Amniotic epithelial cell (primary cell): ENCODE measurements at places on chromosomes 2 and 18.

DNA sequence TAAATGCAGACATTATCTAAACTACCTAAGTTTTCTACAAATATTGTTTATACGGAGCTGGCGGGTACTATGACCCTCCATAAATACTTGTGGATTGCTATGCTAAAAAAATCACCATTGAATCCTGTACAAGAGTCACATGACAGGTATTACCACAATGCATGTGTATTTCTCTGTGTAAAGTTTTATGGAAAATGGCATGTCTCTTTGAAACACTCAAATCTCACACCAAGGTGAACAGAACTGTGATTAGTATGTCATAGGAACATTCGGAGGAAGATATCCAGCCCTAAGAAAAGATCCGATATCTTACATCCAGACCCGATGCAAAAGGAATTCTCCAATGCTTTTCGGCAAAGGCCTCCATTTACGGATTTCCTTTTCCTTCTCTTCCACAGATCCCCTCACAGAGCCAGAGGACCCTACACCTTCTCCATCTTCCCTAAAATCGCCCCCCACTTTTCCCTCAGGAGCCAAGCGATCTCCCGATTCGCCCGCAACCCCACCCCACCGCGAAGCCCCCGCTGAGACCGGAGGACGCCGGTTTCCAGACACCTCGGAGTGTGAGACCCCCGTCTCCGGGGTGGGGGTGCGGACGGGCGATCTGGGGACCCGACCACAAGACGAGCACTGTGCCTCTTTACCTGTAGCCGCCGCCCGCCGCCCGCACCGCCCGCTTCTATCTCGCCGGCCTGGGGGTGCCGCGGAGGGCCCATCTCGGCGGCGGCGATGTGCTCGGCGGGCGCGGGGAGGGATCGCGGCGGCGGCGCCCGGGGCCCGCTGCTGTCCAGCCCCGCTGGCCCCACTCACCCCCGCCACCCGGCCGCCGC lies 1.2 kb downstream of the SAP130 start:
- peak; percentile 10 for DNase-seq

DNA sequence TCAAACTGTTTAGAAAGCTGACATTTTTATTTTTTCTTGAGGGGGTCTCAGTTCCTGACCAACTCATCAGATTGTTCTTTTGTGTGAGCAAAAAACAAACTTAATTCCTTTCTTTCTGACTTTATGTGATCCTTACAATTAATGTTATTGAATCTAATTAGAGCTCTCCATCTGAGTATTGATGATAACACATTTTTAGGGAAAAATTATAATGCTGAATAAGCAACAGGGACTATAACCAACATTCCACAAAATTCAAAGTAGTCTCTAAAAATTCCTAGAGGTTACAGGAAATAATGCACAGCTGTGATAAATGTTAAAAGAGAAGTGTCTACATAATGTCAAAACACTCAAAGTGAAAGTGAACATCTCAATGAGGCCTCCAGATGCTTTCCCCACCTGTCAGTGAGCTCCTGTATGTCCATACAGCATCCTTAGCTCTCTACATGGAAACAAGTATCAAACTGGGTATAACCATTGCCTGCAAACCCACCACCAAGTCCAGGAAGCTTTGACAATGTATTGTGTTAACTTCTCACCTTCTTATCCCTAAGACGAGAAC lies 786.0 kb upstream of the SLC39A10 start:
- no peak for DNase-seq

- peak; percentile 60 for DNase-seq
Observed at GRCh38 chr18:9947248-9947647, 33.4 kb downstream of the VAPA start.

- peak; percentile 14 for DNase-seq
Observed at GRCh38 chr2:126634273-126634861, 21.6 kb upstream of the GYPC start.

DNA sequence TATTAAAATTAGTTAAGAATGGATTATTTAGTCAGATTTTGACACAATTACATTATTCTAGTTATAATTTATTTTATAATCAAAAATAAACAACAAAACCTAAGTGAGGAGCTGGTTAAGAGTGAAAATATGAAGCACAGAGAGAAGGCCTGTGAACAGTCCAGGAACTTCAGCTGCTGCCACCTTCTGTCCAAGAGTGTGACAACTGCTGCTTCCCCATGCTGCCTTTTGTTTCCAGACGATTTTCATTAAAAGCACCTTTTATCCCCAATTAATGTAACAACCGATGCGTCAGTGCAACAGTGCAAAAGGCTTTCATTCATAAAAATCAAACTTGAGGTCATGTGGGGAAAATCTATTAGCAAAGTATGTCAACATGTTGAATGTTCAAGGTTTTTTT lies 363.6 kb downstream of the CTNNA2 start:
- DNase-seq, result no peak

DNA sequence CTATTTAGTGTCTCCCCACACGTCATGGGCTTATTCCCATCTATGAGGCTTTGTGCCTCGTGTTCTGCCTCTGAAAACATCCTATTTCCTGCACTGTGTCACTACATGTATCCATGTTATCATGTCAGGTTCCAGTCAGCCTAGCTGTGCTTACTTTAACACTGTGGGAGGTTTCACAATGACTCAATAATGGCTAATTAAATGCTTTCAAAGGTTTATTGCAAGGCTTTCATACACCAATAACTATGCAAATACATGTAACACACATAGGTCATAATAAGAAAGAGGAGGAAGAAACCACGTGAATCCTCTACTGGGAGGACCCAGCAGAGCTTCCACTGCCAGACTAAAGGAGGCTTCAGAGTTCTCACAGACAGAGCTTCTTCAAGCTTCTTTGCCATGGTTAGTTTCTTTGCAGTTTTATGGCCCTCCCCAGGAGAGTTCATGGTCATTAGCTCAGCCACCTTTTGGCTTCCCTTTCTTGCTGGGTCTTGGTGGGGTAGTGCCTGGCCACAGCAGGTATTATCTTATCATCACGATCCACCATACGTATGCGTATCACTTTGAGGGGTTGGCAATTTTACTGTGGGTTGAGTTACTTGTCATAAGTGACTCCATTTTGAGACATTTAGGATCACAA lies 5.1 kb upstream of the COLEC12 start:
- no peak for DNase-seq

- DNase-seq, result no peak
Observed at GRCh38 chr18:56934131-56934530, 212.8 kb upstream of the BOD1L2 start.

DNA sequence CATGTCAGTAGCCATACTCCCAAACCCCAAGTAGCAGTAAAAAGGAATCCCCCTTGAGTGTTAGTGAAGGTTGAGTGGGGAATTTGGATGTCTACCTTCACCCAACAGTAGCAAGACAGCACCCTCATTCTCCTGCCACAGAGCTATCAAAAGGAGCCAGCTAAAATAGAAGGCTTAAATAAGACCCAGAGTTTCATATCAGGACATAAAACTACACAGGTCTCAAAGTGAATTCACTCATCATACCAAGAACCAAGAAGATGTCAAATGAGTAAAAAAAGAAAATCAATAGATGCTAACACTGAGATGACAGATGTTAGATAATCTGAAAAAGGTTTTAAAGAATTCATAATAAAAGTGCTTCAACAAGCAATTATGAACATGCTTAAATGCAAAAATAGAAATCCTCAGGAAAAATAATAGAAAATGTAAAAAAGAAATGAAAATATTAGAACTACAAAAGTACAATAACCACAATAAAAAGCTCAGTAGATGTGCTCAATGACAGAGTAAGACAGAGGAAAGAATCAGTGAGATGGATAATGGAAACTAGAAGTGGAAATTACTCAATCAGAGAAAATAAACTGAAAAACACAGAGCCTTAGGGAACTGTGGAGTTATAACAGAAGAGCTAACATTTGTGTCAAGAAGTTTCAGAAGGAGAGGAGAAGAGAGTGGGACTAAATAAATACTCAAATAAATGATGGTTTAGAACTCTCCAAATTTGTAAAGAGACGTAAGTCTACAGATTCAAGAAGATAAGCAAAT lies 90.5 kb downstream of the EDAR start:
- no peak for DNase-seq

DNA sequence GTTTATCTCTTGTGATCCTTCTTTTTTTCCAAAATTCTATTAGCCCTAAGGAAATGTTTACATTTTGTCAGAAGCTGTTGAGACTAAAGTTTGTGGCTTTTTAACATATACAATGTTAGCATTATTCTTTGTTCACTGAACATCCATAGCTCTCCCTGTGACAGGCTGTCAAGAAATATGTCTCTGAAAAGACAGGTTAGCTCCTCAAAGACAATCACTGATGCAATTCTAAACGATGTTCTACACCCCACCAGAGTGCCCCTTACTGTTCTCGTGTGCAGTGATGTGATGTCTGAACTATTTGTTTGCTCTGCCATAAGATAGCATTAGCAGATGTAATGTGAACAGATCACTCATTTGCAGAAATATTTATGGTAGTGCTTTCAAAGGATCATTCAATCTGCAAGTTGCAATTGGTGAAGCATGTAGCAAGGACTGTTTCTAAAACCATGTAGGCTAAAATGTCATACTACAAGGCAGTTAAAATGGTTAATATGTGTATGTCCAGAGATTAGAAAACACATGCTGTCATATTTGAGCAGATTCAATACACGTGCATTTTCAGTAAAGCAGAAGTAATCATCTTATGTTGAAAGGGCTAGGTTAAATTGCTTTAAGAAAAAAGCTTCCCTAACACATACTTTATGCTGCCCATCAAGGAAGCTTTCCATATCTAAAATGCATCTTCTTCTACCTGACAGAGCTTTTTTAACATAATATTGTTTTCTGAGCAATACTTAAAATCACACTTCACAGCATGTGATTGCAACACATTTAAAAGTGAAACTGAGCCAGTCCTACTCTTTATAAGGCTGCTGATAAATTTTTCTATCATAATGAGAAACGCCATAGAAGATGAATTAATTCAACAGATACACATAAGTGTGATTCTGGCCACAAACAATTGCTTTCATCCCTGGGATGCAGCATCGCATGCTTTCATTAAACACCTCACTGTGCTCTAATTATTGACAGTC lies 285.7 kb upstream of the UBE2E3 start:
- DNase-seq, result no peak

DNA sequence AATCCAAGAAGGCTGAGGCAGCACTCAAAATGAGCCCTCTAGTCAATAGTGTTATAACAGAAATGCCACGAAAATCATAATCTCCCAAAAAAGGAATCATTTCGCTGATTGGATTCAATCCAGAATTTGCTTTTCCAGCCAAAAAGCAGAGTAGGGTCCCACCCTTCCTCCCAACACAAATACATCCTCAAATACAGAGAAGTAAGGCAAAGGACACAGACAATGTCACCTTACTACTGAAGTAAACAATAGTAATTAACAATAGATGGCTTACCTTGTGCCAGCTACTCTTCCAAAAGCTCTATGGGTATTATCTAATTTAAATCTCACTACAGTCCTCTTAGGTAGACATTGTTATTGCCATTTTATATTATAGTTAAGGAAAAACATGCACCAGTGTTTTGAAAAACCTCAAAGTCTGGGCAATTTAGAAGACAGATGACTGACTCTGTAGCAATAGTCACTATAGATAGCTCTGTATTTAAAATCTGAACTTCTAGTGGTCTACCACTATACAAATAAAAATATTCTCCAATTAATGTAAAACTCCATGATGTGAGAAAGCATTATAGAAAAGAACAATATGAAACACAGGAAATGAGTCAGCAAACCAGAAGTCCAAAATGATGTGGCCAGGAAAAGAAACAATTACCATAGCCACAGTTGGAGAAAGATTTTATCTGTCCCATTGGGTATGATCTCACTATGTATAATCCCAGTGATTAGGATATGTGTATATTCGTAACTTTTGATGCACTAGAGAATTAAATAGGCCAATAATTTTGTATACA lies 305.0 kb upstream of the ERBB4 start:
- peak; percentile 77 for DNase-seq

- DNase-seq, result no peak
Observed at GRCh38 chr2:10525573-10526265, 77.6 kb upstream of the ODC1 start.

DNA sequence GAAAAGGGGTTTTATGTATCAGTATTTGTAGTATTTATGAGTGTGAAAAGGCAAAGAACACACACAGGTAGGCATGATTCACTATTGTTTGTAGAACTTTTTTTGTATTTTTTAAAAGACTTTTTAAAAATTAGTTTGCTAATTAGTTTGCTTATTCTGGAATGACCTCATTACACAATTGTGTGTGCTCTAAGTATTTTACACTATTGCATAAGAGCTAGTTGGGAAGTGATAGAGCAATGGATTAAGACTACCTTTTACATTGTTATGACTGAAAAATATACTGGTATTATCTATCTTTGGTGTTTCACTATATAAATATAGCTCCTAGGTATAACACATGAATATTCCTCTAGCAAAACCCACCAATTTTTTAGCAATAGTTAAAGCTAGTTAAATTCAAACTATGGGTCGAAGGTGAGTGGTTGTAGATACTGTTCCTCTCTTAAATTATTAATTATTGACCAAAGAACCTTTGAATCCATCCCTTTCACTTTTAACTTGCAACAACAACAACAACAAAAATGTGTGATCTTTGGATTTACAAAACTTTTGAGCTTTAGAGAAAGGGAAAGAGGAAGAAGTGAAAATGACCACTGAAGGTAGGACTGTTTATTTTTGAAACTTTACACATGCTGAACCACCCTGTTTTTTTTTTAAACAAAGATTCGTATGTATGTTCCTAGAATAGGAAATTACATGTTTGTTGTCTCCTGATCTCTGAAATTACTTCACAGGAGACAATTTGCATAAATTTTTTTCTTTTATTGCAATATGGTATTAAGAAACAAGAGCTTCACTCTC lies 18.7 kb downstream of the ITPRID2 start:
- no peak for DNase-seq

GRCh38 chr2:45683292-45683691 lies 31.8 kb downstream of the PRKCE start:
- no peak for DNase-seq

- DNase-seq, result no peak
Observed at GRCh38 chr2:152492131-152492530, 157.2 kb downstream of the FMNL2 start.

DNA sequence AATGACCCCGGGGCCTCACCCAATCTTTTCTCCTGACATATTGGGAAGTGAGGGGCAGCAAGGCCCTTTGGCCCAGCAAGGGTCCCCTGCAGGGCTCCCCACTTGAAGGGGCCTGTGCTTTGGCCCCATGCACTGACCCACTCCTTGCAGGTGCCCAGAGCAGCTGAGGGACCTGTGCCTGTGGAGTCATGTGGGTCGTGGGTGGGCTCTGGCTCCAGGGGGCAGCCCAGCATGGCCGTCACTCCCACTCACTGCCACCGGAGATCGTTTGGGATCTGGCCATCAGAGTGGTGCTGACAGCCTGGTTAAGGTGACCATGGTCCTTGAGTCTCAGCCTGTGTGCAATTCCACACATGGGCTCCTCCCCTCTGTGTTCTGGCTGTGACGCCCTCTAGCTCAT lies 31.7 kb upstream of the APCDD1 start:
- DNase-seq, result no peak

- DNase-seq, result no peak
Observed at GRCh38 chr18:37701967-37702366, 136.4 kb upstream of the CELF4 start.

DNA sequence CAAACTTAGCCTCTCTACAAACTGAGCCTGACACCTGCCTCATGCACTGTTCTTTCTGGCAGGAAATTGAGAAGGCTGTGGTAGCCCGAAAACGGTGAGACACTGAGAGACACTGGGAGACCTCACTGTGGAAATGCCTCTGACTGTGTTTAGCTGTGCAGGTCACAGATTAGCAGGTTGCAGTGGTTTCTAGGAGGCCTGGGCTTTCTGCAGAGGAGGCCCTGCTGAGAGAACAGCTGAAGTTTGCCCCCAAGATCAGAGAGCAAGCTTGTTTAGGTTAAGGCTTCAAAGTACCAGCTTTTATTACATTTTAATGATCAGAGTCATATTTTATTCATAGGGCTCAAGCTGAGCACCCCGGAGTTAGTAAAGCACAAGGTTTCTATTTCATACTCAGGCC lies 68.7 kb upstream of the LYPD6 start:
- no peak for DNase-seq
